ENCODE measurements at places on chromosomes 3 and 15. TPM values are rescaled to one million over a fixed set of nuclear protein-coding genes. Genes with fewer than 3 reads are reported as not detected.

The KIF7 gene
- 13.9 TPM for total RNA-seq

The SLC22A13 gene
- total RNA-seq: 0.97 TPM

The ONECUT1 gene
- 0.15 TPM for total RNA-seq

DNA sequence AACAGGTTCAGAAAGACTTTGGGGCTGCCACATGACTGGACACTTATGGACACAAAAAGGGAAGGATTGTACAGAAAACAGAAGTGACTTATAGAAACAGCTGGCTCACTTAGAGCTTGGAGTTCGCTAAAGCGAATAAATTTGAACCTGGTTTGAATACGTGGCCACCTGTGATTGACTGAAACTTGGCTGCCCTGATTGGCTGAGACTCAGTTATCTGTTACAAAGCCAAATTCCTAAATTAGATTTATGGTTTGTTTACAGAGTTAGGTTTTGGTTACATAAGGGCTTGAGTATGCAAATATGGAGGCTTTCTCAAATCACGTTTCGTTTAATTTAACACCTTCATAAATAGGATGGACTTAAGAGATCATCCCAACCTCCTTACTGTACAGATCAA, 270.2 kb downstream of the THSD4 start:
- H3K27ac ChIP-seq: no peak overlapping the region
- peaks cover 4% of the 10 kb centered on the region for H3K36me3 ChIP-seq
- DNase-seq: no peak

DNA sequence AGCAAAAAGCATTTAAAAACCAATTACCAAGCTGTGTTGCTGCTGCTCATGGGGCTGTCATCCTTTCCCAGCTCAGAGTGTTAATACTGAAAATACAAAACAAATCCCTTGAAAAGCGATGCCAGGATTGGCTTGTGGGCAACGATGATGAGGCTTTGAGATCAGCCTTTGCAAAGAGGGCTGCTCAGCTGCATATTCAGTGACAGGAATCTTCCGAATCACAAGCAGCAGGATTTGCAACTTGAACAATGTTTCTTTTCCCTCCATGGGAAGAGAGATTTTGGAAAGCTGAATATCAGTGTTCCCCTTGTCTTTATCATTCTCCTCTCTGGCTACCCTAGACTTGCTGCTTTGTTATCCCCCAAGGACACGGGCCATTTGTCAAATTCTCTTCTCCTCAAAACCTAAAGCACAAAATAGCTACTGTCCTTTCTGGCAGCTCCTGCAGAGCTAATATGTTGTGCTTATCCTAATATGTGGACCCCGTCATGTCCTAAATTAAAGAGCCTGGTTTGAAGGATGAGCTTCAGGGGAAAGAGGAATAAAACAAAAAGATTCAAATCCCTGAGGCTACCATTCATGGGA, 375.8 kb downstream of the GAP43 start:
- no peak overlapping the region for H3K4me3 ChIP-seq
- H3K4me1 ChIP-seq: peaks cover 42% of the 10 kb centered on the region
- no peak overlapping the region for H3K27ac ChIP-seq
- no peaks in the 10 kb centered on the region for H3K36me3 ChIP-seq
- no peak for DNase-seq

- H3K4me1 ChIP-seq: peaks cover 6% of the 10 kb centered on the region
- no peak overlapping the region for H3K27ac ChIP-seq
- H3K4me3 ChIP-seq: no peak overlapping the region
- H3K27me3 ChIP-seq: no peaks in the 10 kb centered on the region
- H3K36me3 ChIP-seq: peaks cover 4% of the 10 kb centered on the region
These were observed 225.7 kb downstream of the MEX3B start for GRCh38 chr15:81819924-81820635.

DNA sequence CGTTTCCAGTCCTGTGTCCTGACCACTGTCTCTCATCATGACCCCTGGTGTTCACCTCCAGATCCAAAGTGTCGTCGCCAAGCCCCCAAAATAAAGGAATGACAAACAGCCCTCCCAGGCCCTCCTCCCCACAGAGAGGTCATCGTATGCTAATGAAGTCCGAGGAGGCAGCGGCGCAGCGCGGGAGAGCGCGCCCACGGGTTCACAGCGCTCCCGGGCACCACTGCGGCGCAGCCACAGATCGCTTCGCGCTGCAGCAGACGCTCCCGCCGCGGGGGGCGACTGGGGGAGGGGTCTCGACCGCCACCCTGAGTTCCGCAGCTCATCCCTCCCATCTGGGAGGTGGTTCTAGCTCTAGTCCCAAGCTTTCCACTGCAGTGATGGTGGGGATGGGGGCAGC, 1.3 kb downstream of the DGKG start:
- peak overlapping the region; percentile 76 for H3K4me3 ChIP-seq
- H3K27me3 ChIP-seq: peaks cover 31% of the 10 kb centered on the region
- H3K4me1 ChIP-seq: peaks cover 46% of the 10 kb centered on the region
- no peak overlapping the region for H3K27ac ChIP-seq

DNA sequence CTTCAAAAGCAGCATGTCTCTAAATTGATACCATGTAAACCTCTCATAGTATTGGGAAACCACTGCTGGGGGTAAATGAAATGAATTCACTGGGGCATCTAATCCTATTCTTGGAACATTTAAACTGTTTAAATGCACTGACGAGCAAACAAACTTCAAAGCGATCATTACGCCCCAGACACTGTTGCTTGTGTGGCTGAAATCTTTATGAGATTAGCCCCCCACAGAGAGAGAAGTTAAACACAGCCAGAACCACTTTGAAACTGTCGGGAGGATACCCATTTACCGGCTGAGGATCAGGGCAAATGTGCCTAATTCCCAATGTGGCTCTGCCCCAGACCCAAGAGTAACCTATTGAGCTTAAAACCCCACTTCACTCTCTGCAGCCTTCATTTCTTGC, 308.4 kb upstream of the CDIN1 start:
- no peak for DNase-seq
- no peaks in the 10 kb centered on the region for H3K4me1 ChIP-seq
- H3K27me3 ChIP-seq: no peaks in the 10 kb centered on the region
- H3K36me3 ChIP-seq: peaks cover 2% of the 10 kb centered on the region
- no peak overlapping the region for H3K4me3 ChIP-seq

DNA sequence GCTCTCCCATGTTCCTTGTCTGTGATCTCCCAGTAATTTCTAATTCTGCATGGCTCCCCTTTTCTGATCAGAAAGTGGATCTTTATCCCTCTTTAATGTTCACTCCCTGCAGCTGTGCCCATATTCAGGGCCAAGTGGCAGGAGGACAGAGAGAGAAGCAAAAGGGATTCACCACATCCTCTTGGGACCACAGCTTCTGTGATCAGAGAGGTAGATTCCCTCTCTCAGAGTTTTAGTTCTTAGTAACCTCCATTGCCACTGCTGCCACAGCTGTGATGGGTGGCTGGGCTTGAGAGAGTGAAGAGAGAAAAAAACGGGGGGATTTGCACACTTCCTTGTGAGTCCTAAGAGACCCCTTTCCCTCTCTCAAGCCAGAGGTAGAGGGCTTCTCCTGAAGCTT, 49.2 kb downstream of the GLCE start:
- no peaks in the 10 kb centered on the region for H3K36me3 ChIP-seq
- no peak overlapping the region for H3K27ac ChIP-seq
- no peak overlapping the region for H3K4me3 ChIP-seq
- H3K27me3 ChIP-seq: no peaks in the 10 kb centered on the region
- H3K4me1 ChIP-seq: peaks cover 2% of the 10 kb centered on the region
- DNase-seq: no peak

Data from chondrocyte (in vitro differentiated cells).